ENCODE measurements at places on chromosomes 5 and 9. TPM values are rescaled to one million over a fixed set of nuclear protein-coding genes. Genes with fewer than 3 reads are reported as not detected.

- no peak for DNase-seq
Measured at GRCh38 chr5:57511321-57511720, 28.7 kb upstream of the ACTBL2 start.

The SERF1A gene
- total RNA-seq, result 46.1 TPM

The SCAMP1 gene
- 49.7 TPM for total RNA-seq

The OR1B1 gene
- total RNA-seq, result not detected

The ZDHHC11B gene
- 0.31 TPM for total RNA-seq
